ENCODE measurements at places on chromosomes 12 and 14. TPM values are rescaled to one million over a fixed set of nuclear protein-coding genes. Genes with fewer than 3 reads are reported as not detected.

- DNase-seq: no peak
Measured at GRCh38 chr12:28424965-28425364, 234.7 kb downstream of the CCDC91 start.

Gene FZD10
- polyA plus RNA-seq: not detected

Gene CCDC77
- polyA plus RNA-seq: 5.9 TPM

Gene MTRFR
- polyA plus RNA-seq: 51.4 TPM

- no peak for DNase-seq
Measured at GRCh38 chr12:6754411-6754810, 1.5 kb upstream of the MLF2 start.

- no peak for DNase-seq
Measured at GRCh38 chr14:28709571-28710305, 56.8 kb upstream of the FOXG1 start.

GRCh38 chr12:65755596-65755978, 68.7 kb upstream of the HMGA2 start:
- no peak for DNase-seq

Gene P2RX7
- 9.2 TPM for polyA plus RNA-seq

Gene PSMB5
- polyA plus RNA-seq: 37.1 TPM

DNA sequence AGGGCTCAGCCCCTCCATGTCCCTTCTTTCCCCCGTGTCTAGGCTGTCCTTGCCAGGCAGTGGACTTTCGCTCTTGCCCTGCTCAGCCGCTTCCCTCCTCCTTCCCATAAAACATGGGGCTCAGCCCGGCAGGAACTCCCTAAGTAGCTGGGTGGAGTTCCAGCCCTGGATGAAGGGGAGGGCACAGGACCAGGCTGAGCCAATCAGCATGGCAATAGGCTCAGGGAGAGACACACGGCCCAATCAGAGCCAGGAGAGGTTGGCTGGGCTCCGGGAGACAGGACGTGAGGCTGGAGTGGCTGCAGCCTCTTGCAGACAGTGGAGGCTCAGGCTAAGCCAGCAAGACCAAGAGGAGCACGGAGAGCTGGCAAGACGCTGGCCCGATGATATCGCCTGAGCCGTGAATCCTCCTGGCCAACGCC, 54.3 kb downstream of the GALNT9 start:
- DNase-seq: no peak

DNA sequence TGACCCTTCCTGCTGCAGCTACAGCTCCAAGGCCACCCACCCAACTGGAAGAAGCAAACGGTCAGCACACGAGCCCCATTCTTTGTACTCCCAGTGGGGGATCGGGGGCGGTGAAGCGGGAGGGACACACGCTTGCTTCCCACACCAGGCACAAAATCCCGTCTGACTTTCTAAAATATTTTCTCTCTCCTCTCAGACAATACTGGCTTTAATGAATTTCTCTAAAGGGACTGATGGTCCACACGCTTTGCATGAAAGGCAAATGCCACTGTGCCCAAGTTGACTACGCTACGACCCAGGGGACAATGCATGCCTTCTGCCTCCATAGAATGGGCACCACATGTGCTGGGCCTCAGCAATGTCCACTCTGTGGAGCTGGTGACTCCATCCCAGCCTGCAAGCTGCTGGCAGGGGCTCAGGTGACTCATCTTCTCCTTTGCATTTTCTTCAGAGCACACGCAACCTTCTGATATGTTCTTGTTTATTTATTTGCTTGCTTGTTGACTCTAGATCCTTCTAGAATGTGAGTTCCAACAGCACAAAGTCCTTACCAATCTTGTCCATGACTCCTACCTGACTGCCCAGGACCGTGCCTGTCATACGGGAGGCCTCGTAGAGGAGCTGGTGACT, 15.6 kb downstream of the SYNE3 start:
- DNase-seq: no peak

Gene HCAR1
- polyA plus RNA-seq: not detected

DNA sequence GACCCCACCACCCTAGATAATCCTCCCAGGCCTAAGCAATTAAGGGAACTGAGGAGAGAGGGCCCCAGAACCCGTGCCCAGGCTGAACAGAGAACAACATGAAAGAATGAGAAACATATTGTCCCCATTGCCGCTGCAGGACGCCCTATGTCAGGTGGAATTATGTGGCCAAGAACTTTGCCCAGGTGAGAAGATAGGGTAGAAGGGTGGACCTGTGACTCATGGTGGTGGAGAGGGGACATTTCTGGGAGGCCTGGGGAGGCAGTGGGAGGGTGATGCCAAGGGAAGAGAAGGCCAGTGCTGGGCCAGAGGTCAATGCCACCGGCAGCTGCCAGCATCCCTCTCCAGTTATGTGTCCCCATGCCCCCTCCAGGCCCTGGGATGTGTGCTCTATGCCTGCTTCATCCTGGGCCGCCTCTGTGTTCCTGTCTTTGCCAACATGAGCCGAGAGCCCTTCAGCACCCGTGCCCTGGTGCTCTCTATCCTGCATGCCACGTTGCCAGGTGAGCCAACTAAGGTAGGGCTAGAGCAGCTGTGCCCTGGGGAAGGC, 15.5 kb downstream of the SOAT2 start:
- no peak for DNase-seq

Gene KICS2
- polyA plus RNA-seq: 7.6 TPM

DNA sequence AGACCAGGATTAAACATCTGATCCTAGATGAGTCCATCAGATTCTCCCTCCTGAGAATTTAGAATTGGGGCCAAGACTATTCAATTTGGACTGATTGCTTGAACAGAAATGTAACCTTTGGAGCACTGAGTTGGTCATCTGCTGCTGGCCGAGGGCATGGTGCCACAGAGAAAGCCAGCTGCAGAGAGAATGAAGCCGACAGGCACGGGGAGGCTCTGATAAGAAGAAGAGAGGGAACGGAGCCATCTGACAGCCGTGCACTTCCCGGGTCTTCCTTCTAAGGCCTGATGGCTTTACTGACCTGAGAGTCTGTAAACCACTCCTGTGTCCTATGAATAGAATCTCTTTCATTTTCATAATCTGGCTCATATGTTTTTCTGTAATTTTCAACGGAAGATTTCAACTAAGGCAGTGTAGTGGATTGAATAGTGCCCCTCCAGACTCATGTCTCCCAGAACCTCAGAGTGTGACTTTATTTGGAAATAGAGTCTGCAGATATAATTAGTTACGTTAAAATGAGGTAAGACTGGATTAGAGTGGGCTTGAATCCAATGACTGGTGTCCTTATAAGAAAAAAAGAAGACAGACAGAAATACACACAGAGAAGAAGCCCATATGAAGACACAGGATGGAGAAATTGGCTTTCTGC, 39.1 kb upstream of the FRS2 start:
- no peak for DNase-seq

Gene ADAMTS20
- not detected for polyA plus RNA-seq

DNA sequence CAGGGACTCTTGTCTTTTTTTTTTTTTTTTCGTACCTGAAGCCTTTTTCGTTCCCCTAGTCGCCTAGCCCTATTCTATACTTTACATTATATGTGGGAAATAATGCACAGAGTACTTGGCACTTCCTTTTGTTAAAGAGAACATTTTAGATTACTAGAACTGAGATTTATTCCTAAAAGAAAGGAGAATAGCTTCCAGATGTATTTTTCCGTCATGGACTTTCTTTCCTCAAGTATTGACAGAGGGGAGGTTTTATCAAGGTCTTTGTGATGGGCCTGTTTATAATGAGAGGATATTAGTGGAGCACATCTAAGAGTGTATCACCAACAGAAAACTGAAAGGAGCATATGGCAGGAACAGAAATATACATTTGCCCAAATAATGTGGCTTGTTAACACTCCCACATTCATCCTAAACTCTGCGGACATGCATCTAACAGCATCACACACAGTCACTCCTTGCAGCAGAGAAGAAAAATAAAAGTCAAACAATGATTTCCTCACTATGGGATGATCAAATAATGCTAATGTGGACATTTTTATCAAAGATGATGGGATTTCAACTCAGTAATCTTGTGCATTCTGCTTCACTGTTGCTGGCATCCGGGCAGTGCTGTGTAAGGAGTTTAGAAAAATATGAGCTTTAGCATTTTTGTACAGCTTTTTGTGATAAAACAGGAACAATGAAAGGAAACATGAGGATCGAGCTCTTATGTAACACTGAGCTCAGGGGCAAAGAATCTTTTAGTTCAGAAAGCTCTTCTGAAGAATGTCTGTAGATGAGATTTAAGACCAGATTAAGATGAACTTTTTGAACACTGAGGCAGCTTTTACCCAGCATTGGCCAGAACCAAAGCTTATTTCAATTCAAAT, 183.1 kb downstream of the EGLN3 start:
- DNase-seq: no peak

Gene GPR135
- 0.64 TPM for polyA plus RNA-seq

DNA sequence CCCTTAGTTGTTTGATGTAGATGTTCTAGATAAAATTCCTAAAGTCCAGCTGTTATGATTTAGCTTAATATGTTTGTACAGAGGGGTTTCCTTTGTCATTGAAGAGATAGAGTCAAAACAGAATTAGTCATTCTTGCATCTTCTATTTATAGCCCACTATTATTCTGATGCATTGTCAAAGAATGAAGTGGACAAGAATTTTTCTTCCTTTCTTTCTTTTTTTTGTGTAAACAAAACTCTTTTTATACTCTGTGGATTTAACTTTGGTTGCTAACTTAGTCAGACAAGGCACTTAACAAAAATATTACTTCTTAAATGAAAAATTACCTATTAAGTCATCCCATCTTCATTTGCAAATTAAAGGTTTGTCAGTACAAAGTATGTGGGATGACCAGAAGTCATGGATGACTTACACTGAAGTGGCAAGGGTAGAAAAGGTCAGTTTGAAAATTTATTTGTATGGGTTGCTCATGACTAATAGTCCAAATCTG, 215.6 kb upstream of the DDHD1 start:
- DNase-seq: no peak

GRCh38 chr12:104623883-104624282, 167.1 kb downstream of the CHST11 start:
- no peak for DNase-seq

- DNase-seq: peak; percentile 9
Measured at GRCh38 chr12:93785249-93786010, 108.3 kb downstream of the CRADD start.

Gene ZDHHC22
- not detected for polyA plus RNA-seq

GRCh38 chr12:54003625-54004024, 3.7 kb downstream of the HOXC9 start:
- no peak for DNase-seq

DNA sequence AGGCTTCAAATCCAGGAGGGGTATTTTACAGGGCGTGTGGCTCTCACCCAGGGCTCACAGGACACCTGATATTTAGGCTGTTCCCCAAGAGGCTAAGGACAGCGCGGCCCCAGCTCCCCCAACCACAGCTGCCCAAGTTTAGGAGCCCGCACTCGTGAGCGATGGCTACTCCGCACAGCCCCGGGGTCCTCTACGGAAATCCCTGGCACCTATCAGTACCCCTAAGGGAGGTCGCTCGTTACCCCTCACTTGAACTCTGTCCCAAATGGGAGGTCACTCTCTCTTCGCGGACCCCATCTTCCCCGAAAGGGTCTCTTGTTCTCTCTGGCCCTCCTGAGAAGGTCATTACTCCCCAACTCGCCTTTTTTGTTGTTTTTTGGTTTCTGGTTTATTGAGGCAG, 708 bp upstream of the P2RX4 start:
- DNase-seq: no peak

DNA sequence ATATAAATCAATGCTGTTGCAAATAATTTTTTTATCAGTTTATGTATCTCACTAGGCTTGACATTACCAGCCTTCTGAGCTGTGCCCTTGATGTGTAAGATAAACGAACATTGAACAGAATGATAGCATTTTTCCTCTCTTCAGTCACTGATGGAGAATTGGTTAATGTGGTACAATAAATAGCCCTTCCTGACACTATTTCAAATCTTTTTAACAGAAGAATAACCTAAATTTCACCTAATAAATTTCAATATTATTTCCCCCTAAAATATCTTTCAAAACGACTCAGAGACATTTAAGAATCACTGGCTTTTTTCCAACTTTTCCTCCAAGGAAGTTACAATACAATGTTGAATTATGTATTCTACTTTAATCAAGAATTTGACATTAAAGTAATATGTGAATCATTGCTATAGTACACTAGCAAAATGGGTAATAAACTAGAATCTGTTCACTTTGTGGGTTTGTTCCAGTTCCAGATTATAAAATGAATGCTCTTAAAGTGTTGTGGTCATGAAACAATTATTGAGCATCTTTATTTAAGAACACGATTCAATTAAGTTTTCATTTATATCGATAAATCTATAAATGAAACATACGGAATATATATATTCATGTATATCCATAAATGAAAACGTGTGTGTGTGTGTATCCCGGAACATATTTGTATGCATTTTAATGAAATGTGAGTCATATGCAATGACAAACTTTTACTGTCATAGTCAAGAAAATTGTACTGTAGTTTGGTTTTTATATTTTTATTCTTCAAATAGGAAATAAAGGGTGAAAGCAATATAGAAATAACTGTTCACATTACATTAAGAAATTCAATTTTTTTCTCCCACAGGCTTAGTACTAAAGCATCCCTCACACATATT, 2.5 kb upstream of the ATP2B1 start:
- no peak for DNase-seq

DNA sequence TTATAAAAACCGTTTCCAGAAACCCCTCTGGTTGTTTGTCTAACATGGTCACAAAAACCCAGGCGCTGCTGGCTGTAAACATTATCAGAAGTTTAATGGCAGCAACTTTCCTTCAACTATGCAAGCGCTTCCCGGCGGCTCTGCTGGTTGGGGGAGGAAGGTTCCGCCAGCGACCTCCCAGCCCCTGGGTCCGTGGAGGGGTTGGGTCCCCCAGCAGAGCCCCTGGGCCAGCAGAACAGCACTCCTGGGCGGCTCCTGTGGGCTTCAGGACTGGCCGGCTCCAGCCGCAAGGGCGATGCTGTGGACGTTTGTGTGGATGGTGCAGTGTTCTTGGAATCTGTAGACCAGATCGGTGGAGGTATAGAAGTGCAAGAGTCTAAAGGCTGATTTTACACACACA, 26.0 kb downstream of the LRCOL1 start:
- no peak for DNase-seq

DNA sequence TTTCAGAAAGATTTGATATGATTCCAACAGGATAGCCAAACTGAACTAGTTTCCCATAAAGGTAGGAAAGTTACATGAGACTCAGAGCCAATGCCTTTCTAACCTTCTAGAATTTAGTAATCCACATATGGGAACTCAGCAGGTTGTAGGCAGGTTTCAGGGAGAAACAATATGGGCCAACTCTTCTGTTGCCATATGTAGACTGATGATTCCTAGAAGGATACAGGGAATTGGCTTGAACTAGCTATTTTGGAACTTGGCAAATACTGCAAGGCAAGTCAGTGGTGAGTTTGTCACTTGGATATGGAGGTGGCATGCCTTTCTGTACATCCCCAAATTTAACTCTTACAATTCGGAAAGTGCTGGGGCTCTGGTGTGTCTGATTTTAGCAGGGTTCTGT, 15.5 kb downstream of the SUDS3 start:
- no peak for DNase-seq

GRCh38 chr12:5124401-5124800, 80.7 kb downstream of the KCNA5 start:
- DNase-seq: no peak

DNA sequence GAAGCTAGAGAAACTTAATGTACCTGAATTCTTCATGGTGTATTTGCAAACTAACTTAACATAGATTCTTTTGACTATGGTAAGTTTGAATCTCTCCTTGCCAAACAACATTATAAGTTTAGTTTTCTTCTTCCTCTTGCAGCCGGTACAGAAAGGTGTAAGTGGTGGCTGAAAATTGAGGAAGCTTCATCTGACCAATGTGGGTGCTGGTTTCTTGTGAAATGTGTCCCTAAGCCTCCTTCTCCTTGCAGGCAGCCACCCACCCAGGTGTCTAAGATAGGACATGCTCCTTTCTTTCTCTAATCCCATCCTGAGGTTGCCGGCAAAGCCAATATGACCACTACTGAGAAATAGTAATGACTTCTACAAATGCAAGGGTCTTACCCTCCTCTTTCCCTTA, 20.6 kb downstream of the GSG1 start:
- no peak for DNase-seq

Gene SPX
- polyA plus RNA-seq: not detected
